GM12864 (cell line): ENCODE measurements at places on chromosomes 11 and 22.

GRCh38 chr11:120929664-120930154 lies 94.2 kb upstream of the TBCEL start:
- no peak for DNase-seq

DNA sequence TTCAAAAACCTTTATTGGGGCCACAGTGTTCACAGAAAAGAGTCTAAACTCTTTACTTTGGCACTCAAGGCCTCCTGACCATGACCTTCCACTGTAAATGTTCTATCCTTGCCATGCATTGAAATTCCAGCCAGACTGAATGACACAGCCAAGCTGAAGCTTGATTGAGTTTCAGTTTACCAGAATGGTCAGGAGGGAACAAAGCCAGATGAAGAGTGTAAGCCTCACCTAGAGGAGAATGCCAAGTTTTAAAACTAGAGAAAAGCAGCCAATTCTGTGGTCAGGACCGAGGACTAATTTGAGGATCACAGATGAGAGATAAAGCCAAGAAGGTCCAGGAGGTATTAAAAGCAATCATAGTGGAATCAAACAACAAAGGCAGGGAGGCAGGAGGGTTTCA lies 215.3 kb downstream of the KCNA4 start:
- no peak for DNase-seq

GRCh38 chr11:5689551-5689983 lies at the start of gene TRIM22:
Gene TRIM22, plus strand, starts transcription at chr11:5689790. Its CDS starts 6,443 bp downstream, at chr11:5696233.
- DNase-seq: peak; percentile 89

DNA sequence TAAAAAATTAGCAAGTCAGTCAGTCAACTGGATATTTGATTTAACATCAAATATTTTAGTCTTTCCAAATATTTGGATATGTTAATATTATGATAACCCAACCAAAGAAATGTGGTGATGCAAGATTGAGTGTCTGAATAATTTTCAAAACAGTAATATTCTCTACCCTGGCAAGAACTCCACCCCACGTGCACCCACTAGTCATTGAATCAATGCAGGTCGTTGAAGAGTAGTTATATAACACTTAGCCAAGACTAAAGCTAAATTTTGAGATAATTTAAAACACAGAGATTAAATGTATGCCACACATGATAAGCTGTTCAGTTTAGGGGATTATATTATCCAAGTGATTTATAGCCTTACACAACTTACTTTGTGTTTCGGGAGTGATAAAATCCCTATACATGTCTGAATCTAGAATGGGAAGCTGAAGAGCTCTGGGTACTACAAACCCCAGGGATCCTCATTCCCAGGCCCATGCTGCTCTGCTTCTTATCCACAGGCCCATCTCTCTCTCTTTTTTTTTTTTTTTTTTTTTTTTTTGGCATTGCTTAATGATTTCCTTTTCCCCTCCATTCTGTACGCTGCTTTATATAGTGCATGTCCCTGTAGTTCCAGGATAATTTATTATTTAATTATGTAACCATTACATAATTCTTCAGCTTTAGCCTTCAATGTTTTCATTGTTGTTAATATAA lies 392.9 kb downstream of the NTM start:
- no peak for DNase-seq

GRCh38 chr11:20656901-20657300 lies 12.5 kb upstream of the NELL1 start:
- DNase-seq: no peak

- DNase-seq: no peak
These were observed 10.7 kb downstream of the PPFIA1 start for GRCh38 chr11:70281156-70281609.

GRCh38 chr11:24688981-24689380 lies 192.1 kb downstream of the LUZP2 start:
- no peak for DNase-seq

- no peak for DNase-seq
These were observed 5.0 kb downstream of the MICALL1 start for GRCh38 chr22:37910890-37911672.

GRCh38 chr22:39707816-39708215 lies 137.3 kb downstream of the CACNA1I start:
- no peak for DNase-seq
